Smooth muscle cell of trachea (primary cell): ENCODE measurements at places on chromosomes 11 and 22. TPM values are rescaled to one million over a fixed set of nuclear protein-coding genes. Genes with fewer than 3 reads are reported as not detected.

Gene ANKRD13D
- 26.0 and 36.9 TPM in 2 replicates for total RNA-seq

Gene FAM180B
- total RNA-seq = 0.17 TPM in 1 of 2 replicates, not detected in the other

Gene GRM5
- total RNA-seq = not detected in 2 replicates

Gene KRTAP5-8
- not detected in 2 replicates for total RNA-seq

Gene HBE1
- total RNA-seq = 0.29 and 0.33 TPM in 2 replicates

Gene HEPHL1
- not detected in 2 replicates for total RNA-seq

Gene CNGA4
- total RNA-seq = 0.33 TPM in 1 of 2 replicates, not detected in the other

Gene GAB4
- total RNA-seq = not detected in 2 replicates

Gene MMP7
- not detected in 2 replicates for total RNA-seq

Gene OR2AG2
- total RNA-seq = 0.15 and 0.33 TPM in 2 replicates

Gene FUT4
- 4.9 and 6.6 TPM in 2 replicates for total RNA-seq

Gene TUBGCP6
- total RNA-seq = 41.7 and 43.3 TPM in 2 replicates

Gene ELF5
- not detected in 2 replicates for total RNA-seq

Gene POTEH
- not detected in 2 replicates for total RNA-seq

Gene KCNJ1
- total RNA-seq = under 0.01 and 0.17 TPM in 2 replicates

Gene OR10W1
- not detected in 2 replicates for total RNA-seq

Gene MB
- total RNA-seq = not detected in 2 replicates

Gene LDHAL6A
- total RNA-seq = not detected in 2 replicates

Gene TMPRSS4
- total RNA-seq = not detected in 2 replicates

Gene CD3E
- not detected in 2 replicates for total RNA-seq

Gene MYRF
- total RNA-seq = 0.15 and 0.17 TPM in 2 replicates

Gene BTBD18
- not detected in 2 replicates for total RNA-seq

Gene PRPF19
- total RNA-seq = 43.3 and 48.8 TPM in 2 replicates

Gene ZNF215
- total RNA-seq = 2.3 and 6.5 TPM in 2 replicates

Gene KCNJ5
- 0.17 and 0.29 TPM in 2 replicates for total RNA-seq

Gene BRSK2
- 0.99 TPM in 1 of 2 replicates, not detected in the other for total RNA-seq

Gene DCHS1
- total RNA-seq = 24.4 and 39.2 TPM in 2 replicates

Gene MFNG
- 0.33 and 1.5 TPM in 2 replicates for total RNA-seq

Gene CTSF
- total RNA-seq = 15.0 and 59.5 TPM in 2 replicates

Gene CHEK1
- 22.0 and 47.6 TPM in 2 replicates for total RNA-seq

Gene DSCAML1
- total RNA-seq = under 0.01 TPM in 1 of 2 replicates, not detected in the other

Gene MPZL3
- total RNA-seq = 0.17 and 0.29 TPM in 2 replicates

Gene OSM
- total RNA-seq = not detected in 2 replicates

Gene OR51V1
- not detected in 2 replicates for total RNA-seq

Gene PGA5
- 0.29 and 0.50 TPM in 2 replicates for total RNA-seq

Gene XKR3
- total RNA-seq = under 0.01 and 0.15 TPM in 2 replicates

Gene OR52E4
- total RNA-seq = not detected in 2 replicates

Gene TRPM5
- total RNA-seq = not detected in 2 replicates

Gene ARVCF
- total RNA-seq = 10.3 and 16.4 TPM in 2 replicates

Gene F2
- total RNA-seq = 0.17 TPM in 1 of 2 replicates, not detected in the other

Gene NRXN2
- 9.6 and 18.2 TPM in 2 replicates for total RNA-seq

Gene CARD18
- total RNA-seq = not detected in 2 replicates

Gene PKDREJ
- under 0.01 TPM in 1 of 2 replicates, not detected in the other for total RNA-seq

Gene POLR2L
- 96.4 and 291 TPM in 2 replicates for total RNA-seq

Gene LRRC55
- total RNA-seq = not detected in 2 replicates

Gene CHCHD10
- total RNA-seq = 0.58 and 2.5 TPM in 2 replicates

Gene TYMP
- 20.4 and 45.8 TPM in 2 replicates for total RNA-seq

Gene GGTLC3
- not detected in 2 replicates for total RNA-seq

Gene MAP6
- total RNA-seq = 1.2 TPM in 2 replicates

Gene UBQLNL
- 0.15 and 0.17 TPM in 2 replicates for total RNA-seq

Gene KCNC1
- under 0.01 and 0.17 TPM in 2 replicates for total RNA-seq

Gene POU2AF3
- not detected in 2 replicates for total RNA-seq
